GM23338 (cell line): ENCODE measurements at places on chromosomes 16 and 17. TPM values are rescaled to one million over a fixed set of nuclear protein-coding genes. Genes with fewer than 3 reads are reported as not detected.

Gene RAB34
- 174 and 184 TPM in 2 replicates for polyA plus RNA-seq

Gene IRF8
- polyA plus RNA-seq, result 0.47 and 1.3 TPM in 2 replicates

Gene CRYBA1
- polyA plus RNA-seq, result not detected in 2 replicates

Gene NLRC3
- 0.11 and 0.28 TPM in 2 replicates for polyA plus RNA-seq

Gene ABCA9
- not detected in 2 replicates for polyA plus RNA-seq

Gene KCNJ16
- polyA plus RNA-seq, result not detected in 2 replicates

Gene CD300E
- not detected in 2 replicates for polyA plus RNA-seq

Gene DBNDD1
- polyA plus RNA-seq, result 62.5 and 63.3 TPM in 2 replicates

Gene MAP2K6
- 31.1 and 33.2 TPM in 2 replicates for polyA plus RNA-seq

Gene VTN
- polyA plus RNA-seq, result 0.16 and 0.17 TPM in 2 replicates

Gene OR4D1
- 0.37 and 0.50 TPM in 2 replicates for polyA plus RNA-seq

DNA sequence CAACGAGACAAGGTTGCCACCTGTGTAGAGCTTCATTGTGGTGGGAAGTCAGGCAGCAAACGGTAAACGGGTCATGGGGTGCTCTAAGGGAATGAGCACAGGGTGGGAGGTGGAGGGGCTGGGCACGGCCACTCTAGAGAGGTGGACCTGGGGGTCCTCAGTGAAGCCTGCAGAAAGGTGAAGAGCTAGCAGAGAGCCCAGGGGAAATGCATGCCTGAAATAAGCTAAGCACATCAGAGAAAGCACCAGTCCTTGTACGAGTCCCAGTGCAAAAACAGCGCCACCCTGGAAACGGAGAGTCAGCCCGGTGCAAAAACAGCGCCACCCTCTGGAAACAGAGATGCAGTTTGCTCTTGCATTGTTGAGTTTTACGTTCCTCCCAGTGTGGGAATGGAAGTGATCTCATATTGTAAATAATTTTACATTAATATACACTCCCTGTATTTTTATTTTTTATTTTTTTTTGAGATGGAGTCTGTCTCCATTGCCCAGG is 65.0 kb downstream of the TBC1D16 start:
- peak; percentile 93 for DNase-seq

GRCh38 chr16:84827131-84827574 is 7.4 kb downstream of the CRISPLD2 start:
- no peak for DNase-seq

GRCh38 chr17:17467720-17468119 is 9.1 kb upstream of the MED9 start:
- no peak for DNase-seq

GRCh38 chr17:21058098-21058893 is 15.5 kb upstream of the USP22 start:
- no peak for DNase-seq

- no peak for DNase-seq
Measured at GRCh38 chr17:74738051-74738996, 1.3 kb downstream of the RAB37 start.

DNA sequence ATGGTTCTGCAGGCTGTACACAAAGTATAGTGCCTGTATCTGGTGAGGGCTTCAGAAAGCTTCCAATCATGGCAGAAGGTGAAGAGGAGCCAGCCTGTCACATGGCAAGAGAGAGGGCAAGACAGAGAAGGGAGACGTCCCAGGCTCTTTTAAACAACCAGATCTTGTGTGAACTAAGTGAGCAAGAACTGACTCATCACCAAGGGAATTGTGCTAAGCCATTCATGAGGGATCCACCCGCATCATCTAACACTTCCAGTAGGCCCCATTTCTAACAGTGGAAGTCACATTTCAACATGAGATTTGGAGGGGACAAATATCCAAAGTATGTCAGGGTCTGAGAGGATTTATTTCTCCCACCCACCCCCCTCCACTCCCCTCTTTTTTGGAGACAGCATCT is 56.2 kb upstream of the ELAC2 start:
- no peak for DNase-seq

DNA sequence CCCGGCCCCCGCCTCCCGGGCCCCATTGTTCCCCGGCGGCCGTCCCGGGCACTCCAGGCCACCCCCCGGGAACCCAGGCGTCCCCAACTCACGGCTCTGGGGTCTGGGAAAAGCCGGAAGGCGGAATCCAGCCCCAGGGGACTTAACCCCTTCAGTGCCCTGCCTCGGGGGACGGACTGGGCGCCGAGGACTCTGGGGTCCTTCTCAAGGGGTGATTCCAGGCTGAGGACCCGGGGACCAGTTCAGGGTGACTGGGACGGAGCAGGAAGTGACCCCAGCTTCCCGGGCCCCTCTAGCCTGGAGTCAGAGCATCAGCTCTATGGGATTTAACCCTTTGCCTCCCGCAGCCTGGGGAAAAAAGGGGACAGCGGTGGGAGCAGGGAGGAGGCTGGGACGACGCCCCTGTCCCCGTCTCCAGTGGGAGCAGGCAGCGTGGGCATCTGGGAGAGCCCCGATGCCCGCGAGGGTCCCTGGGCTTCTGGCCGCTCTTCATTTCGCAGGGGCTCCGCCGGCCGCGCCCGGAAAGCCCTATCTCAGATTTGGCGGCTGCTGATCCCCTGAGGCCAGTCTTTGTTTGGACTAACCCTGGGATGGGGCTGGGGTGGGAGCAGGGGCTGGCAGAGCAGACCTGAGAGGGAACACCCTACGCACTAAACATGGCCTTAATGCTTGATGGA is at the start of gene ZNF629:
ZNF629 (minus strand) TSS at position 270 of the 677 bp plus-strand sequence. CDS start 2,723 bp downstream, outside the sequence.
- peak; percentile 95 for DNase-seq

GRCh38 chr16:23505180-23505665 is 5.1 kb downstream of the GGA2 start:
- no peak for DNase-seq

DNA sequence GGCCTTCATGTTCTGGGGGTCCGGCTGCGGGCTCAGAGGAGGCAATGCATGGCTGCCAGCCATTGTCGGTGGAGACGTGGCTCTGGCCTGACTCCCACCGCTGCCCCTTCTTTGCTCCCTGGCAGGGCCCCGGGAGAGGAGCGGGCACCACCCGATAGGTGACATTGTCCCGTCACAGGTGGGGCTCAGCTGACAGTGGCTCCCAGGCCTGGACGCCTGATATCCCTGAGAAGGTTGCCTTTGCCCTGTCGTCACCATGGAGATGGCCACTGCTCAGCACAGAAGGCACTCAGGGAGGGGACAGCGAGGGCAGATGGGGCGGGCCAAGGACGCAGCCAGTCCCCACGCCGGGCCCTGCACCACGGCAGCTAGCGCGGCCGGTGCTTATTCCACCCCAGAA is 42.6 kb downstream of the SOX8 start:
- DNase-seq, result no peak

DNA sequence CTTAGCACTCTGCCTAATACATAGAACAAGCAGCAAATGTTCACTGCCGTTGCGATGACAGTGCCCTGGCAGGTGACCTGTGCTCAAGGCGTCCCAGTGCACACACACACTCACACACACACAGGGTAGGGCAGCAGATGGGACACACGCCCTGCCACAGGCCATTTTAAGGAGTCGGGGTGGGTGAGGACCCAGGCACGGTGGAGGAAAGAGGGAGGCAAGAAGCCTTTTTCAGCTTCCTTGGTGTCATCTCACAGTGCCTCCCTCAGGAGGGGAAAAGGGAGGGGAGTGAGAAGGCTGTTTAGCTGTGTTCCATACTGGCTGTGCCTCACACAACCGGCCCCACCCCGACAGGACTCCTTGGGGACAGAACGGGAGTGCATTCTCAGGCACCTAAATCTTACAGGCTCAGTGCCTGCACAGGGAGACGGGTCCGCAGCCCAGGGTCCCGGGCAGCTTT is 1.5 kb downstream of the PITPNM3 start:
- DNase-seq, result no peak

DNA sequence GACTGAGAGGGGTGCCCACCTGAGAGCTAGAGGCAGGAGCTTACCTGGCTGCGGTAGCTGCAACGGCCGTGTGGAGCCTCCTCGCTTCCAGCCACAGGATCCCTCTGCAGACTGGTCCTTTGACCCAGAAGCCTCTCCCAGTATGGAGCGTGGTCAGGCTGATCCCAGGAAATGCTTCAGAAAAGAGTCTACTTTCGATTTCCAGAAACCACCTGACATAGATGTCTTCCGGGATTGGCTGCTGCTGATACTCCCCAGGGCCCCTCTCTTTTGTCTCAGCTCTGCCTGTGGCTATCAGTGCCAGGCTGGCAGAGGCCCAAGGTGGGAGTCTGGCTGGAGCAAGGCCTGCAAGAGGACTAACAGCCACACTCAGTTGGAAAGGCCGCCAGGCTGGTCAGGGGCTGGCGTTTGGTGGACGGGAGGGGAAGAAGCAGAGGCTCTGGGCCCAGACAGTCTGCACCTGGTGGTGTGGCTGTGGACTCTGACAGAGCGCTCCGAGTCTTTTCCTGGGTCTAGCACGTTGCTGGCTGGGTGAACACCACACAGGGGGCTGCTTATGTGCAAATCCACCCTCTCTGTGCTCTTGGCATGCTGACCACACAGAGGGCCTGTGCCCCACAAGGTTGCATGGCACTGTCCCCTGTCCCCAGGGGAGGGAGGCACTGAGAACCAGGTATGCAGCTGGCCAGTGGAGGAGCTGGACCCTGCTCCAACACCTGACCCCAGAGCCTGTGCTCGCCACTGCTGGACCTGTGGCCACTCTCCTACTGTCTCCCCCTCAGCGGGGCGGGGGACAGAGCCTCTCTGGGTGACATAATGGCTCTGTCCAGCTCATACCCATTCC is at the start of gene LGALS3BP:
LGALS3BP (minus strand) TSS at position 144 of the 844 bp plus-strand sequence. CDS start 2,732 bp downstream, outside the sequence.
- peak; percentile 59 for DNase-seq

GRCh38 chr16:26386096-26386495 is 680.6 kb upstream of the C16orf82 start:
- no peak for DNase-seq

GRCh38 chr17:61475726-61476125 is 23.5 kb downstream of the TBX4 start:
- DNase-seq, result no peak

- DNase-seq, result no peak
Measured at GRCh38 chr16:918741-919657, 51.8 kb downstream of the LMF1 start.

DNA sequence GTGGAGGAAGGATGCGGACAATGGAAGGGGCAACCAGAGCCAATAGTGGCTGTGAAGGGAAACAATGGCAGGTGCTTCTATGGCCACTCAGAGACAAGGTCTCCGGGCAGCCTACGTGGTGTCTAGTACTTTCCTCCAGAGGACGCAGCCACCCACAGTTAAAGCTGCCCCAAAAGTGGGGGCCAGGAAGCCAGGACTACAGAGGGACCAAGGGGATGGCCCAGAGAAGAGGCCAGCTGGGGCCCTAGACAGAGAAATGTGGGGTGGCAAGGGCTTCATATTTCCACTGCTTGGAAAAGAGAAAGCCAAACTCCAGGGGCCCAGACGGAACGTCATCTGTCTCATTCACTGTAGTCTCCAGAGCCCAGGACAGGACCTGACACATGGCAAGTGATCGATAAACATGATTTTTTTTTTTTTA is 837 bp upstream of the PER1 start:
- no peak for DNase-seq

GRCh38 chr16:74107795-74108610 is 188.6 kb upstream of the PSMD7 start:
- DNase-seq, result peak; percentile 87

- no peak for DNase-seq
Measured at GRCh38 chr16:88431651-88432050, 21.4 kb upstream of the ZFPM1 start.

GRCh38 chr16:22240023-22240710 is 34.1 kb downstream of the EEF2K start:
- DNase-seq, result no peak

DNA sequence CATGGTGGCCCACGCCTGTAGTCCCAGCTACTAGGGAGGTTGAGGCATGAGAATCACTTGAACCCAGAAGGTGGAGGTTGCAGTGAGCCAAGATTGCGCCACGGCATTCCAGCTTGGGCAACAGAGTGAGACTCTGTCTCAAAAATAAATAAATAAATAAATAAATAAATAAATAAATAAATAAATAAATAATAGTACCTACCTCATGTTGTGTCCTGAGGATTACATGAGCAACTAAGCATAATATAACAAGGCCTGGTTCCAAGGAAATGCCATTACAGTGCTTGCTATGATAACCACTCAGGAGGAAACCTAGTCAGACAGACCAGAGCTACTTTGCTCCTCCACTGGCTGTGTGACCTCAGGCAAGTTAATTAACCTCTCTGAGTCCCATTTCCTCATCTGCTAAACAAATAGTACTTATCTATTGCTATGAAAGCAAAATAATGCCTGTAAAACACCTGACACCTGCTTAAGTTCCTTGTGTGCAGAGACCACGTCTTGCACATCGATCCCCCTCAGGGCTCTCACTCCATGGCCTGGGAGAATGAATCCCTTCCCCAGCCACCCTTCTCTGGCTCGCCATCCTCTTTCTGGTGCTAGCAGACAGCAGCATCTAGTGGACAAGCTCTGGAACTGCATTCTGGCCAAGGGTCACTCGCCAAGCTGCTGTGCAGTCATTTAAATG is 7.5 kb downstream of the EPOP start:
- peak; percentile 91 for DNase-seq

DNA sequence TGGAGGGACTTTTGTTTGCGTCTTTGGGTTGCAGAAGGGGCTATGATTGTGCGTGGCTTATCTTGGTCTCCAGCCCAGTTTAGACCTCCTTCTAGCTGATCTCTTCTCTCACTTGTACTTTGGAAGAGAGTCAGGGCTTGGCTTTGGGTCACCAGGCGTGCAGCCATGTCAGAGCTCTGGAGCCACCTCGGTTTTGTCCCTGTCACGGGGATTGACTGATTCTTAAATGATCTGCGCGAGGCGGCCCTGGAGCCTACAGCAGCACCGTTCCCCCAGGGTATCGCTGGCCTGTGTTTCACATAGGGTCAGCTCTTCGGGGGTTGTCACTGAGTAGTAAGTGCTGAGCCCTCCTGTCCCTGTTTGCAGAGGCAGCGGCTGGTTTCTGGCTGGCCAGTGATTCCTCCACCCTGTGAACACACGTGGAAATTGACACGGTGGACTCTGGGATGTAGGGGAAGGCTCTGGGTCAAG is 209.8 kb upstream of the CHMP6 start:
- no peak for DNase-seq

DNA sequence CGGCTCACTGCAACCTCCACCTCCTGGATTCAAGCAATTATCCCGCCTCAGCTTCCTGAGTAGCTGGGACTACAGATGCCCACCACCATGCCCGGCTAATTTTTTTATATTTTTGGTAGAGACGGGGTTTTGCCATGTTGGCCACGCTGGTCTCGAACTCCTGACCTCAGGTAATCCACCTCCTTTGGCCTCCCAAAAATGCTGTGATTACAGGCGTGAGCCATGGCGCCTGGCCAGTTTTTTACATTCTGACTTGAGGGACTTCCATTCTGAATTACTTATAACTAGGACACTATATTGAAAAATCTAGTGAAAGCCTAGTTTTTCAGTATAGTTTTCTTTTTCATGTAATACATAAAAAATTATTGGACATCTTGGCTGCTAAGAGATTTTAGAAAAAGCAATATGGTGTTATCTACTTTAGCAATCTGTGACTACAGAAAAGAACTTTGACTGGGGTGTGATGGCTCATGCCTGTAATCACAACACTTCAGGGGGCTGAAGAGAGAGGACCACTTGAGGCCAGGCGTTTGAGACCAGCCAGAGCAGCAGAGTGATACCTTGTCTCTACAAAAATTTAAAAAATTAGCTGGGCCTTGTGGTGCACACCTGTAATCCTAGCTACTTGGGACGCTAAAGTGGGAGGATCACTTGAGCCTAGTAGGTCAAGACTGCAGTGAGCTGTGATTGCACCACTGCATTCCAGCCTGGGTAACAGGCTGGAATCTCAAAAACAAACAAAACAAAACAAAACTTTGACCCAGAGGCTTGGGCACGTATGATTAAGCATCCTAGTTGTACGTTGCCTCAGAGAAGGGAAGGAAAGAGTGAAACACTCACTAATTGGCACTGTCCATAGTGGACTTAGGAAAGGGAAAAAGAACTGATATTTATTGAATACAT is 26.8 kb upstream of the GOSR1 start:
- no peak for DNase-seq

GRCh38 chr17:37818689-37819088 is 73.8 kb upstream of the HNF1B start:
- DNase-seq, result no peak
